NCI-H2107 (cell line): ENCODE measurements at places on chromosomes 7 and 10.

- DNase-seq: no peak
Measured at GRCh38 chr10:62059217-62059920, 157.9 kb downstream of the ARID5B start.

- DNase-seq: no peak
Measured at GRCh38 chr10:31526681-31527080, 207.7 kb downstream of the ZEB1 start.

DNA sequence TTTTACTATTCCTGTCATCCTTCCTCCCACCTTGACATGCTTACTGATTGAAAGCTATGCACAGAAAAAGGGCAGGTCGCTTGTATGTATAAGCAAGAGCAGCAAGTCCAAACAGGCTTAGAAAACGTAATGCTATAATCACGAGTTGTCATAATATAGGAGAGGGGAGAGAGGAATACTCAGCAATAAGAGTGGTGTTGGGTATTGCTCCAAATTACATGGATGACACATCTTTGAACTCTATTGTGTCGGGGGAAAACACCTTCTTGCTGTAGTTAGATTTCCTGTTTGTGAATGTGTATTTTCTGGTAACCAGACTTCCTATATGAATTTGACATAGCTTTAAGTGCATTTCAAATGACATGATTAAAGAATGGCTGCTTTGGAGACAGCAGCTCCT is 7.5 kb downstream of the MET start:
- DNase-seq: no peak

DNA sequence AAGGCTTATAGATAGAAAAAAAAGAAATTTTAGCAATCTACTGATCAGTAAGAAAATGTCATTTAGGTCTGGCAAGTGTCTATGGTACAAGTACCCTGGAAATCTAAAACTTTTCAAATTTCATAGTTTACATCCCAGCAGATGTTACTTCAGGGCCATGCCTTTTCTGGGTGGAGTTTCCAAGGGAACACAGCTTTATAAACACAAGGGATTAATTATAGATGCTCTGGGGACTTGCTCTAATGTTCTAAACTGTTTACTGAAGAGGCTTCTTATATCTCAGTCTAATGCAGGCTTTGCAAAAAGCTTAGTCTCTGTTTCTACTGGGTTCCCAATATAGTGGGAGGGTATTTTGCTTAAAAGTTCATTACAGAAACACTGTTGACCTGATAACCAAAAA is 3.1 kb downstream of the CD36 start:
- no peak for DNase-seq

DNA sequence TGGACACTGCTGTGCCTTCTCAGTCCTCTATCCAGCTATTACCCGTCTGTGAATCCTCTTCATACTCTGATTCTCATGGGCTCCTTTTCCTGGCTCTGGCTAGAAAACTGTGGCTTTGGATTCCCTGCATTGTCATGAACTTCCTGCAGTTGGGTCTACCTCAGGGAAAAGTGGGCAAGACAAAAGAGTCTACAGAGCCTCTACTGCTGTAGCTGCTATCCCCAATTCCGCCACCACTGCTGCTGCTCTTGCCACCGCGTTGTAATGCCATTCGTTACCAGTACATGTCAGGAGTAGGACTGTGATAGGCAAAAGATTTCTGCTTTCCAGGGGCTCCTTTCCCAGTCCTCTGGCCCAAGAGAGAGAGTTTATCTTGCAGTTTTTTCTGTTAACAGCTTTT is 23.9 kb upstream of the PPP1R17 start:
- DNase-seq: no peak

GRCh38 chr10:49310460-49310859 is 11.5 kb downstream of the C10orf71 start:
- DNase-seq: no peak

DNA sequence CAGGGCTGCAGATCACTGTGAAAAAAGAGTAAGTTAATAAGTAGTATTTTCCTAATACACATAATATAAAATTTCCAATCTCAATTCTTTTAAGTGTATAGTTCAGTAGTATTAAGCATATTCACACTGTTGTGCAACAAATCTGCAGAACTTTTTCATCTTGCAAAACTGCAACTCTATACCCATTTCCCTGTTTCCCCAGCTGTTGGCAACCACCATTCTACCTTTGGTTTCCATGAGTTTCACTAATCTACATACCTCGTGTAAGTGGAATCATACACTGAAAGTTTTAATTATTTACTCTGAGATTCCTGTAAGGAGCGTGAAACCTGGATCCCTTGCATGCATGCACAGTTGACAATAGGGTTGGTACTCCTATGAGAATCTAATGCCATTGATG is 155.4 kb downstream of the ZPBP start:
- no peak for DNase-seq
